ENCODE measurements at places on chromosomes 2 and 18.

DNA sequence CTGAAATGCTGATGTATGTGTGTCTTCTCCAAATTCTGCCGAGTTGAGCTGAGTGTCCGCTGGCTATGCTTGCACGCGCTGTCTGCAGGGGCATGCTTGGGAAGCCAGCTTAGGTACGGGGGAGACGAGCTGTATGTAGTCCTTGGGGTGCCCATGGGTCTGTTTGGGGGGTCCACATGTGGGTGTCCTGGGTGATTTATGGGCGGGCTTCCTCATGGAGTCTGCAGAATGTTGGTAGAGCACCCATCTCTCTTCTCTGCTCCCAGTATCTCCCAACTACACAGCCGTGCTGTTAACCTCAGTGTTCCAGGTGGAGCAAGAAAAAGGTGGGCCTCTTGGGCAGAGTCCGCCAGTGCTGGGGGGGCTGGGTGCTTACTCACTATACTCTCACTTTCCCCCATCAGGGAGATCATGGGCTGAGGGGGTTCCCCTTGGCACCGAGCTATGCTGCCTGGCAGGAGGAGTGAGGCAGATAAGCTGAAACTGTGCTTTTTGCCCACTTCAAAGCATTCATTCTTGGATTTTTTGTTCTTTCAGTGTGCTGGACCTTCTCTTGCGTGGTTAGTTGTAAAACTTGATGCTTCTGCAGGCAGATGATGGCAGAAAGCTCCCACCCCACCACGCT, 128.2 kb upstream of the ALKAL2 start:
- DNase-seq = no peak

DNA sequence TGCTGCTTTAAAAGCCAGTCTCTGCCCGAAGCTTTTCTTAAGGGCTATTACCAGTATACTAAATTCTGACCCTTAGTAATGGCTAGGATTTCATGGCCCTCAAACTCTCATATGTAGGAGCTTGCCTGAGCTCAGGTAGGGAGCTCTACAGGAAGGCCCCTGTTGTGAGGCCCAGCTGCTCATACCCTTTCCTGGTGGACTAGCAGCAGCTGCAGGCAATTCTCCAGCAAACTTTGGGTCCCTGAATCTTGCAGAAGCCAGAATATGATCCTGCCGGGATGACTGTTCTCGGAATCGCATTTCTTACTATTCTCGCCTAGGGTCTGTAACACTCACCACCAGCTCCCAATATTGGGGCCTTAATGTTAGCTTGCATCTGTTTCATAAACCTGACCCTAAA, 106.4 kb upstream of the SERTAD2 start:
- DNase-seq = no peak

- no peak for DNase-seq
Measured at GRCh38 chr18:29184654-29185053, 1007.7 kb upstream of the CDH2 start.

DNA sequence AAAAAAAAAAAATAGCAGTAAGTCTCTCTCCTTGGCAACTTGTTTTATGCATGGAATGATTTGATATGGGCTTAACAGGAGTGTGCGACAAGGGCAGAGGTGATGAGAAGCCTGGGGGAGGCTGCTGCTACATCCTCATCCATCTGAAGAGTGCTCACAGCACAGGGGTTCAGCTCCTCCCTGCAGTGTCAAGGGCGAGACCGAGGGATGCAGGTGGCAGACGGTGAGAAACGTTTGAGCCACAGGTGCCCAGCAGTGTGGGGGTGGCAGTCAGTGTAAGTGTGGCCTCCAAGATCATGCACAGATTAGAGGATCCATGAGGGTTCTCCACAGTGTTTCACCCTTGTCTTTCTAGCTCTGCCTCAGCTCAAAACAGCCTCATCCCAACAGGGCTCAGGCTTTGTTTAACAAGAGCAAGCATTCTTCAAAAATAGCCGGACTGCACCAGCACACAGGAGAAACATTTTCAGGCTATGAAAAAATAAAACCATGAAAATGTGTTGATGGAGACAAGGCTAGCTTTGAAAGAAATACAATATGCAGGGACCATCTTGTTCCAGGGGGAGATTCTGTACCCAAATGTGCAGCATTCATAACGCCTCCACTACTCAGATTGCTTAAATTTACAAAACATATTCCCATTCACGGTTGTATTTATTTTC, 324.5 kb upstream of the MYT1L start:
- no peak for DNase-seq

GRCh38 chr2:143652692-143653091, 523.5 kb downstream of the ARHGAP15 start:
- DNase-seq = no peak

- DNase-seq = no peak
Measured at GRCh38 chr2:63903003-63903402, 61.3 kb downstream of the UGP2 start.

- DNase-seq = no peak
Measured at GRCh38 chr2:181038796-181039195, 58.4 kb downstream of the UBE2E3 start.

GRCh38 chr2:115160531-115161080, 718.2 kb downstream of the DPP10 start:
- DNase-seq = no peak

DNA sequence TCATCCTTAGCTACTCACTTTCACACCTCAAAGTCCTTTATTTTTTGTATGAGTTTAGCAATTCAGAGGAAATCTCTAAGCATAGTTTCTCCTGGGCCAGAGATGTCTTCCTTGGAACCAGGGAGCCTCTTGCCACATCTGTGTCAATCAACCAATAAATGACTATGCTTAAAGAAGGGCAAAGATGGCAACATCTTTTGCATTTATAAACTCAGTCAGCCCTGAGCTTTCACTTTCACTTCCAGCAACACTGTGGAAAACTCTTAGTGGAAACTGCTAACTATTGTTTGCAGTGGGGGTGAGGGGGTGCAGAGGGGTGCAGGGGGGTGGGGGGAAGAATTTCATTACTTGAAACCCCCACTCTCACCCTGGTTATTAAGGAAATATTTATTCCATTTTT, 3.4 kb downstream of the ACVR1C start:
- DNase-seq = no peak

- DNase-seq = no peak
Measured at GRCh38 chr2:118102433-118103082, 14.3 kb downstream of the INSIG2 start.

DNA sequence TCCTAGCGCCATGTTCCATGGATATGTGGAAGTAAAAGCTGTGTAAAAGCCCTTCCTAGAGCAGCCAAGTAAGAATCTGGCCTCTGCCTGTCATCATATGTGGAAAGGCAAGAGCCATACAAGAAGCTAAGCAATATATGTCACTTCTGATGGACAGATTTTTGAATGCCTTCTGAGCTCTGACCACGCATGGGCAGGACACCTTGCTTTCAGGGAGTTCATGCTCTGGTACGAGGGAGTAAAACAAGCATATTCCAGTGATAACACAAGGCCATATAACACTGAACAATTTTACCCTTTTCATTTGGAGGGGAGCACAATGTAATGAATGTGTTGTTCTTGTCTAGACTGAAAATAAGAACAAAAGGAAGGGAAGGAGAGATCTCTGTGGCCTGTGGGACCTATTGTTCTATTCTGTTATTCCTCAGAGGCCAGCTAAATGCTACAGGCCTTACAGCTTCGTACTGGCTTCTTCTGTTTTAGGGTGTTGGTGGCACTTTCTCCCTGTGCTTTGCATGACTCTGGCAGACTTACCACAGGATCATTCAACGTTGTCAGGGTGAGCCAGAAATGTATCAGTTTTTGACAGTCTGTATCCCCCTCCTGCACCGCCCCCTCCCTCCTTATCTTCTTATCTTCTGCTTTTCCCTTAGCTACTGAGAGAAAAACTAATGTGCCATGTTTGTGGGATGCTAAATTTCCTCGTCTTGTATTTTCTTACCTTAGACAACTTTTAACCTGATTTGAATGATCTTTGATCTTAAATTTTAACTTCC, 99.5 kb downstream of the MAP4K4 start:
- DNase-seq = no peak

- DNase-seq = no peak
Measured at GRCh38 chr2:160336105-160336504, 136.0 kb upstream of the ITGB6 start.

- DNase-seq = no peak
Measured at GRCh38 chr2:134200036-134200618, 53.7 kb upstream of the MGAT5 start.

DNA sequence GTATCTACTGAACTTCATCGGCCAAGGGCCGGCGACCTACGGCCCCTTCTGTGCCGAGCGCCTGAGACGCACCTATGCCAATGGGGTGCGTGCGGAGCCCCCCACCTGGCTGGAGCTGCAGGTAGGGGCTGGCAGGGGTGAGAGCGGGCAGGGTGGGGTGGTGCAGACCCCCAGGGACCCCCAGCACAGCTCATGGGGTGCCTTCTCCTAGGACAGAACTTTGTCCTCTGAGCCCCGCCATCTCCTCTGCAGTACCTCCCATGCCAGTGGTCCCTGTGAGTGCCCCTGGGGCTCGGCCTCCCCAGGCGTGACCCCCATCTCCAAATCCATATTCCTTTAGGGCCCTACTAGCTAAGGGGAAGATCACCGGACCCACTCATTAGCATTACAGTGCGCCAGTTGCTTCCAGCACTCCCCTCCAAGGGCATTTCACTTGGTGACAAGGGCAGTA, 23.9 kb upstream of the GPR17 start:
- DNase-seq = peak; percentile 28

DNA sequence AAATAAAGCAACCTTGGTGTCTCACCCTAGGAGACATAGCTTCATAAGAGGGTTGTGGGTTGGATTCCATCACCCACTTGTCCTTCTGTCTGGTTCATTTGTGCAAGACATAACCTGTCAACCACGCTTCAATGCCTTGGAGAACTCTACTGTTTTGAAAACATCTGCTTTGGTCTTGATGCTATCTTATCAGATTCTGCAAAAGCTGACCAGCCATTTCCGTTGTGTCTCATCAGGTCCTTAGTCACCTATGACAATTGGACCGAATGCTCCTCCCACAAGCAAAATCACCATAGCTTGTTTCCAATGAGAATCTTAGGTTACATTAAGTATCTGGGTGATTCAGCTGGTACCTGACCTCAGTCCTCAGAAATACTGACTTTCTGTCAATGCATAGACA, 35.4 kb downstream of the STAT4 start:
- DNase-seq = no peak

GRCh38 chr18:29488617-29489016, 1311.7 kb upstream of the CDH2 start:
- no peak for DNase-seq

GRCh38 chr18:79402977-79403722, 7.4 kb downstream of the NFATC1 start:
- DNase-seq = no peak

DNA sequence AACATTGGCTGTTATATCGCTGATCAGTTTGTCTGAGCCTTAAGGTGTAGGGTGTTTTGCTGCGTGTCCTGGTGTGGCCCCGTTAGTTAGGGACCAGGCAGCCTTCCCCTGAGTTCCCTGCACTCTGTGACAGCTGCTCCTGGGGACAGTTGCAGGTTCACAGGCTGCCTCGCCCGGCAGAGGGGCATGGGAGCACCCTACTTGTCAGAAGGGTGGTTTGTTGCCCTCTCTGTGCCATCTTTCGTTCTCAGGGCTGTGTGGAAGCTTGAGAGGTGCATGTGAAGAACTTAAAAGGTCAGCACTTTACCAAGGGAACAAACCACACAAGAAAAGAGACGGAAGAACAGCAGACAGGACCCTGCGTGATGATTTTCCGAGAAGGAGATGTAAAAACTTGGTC, 159.6 kb downstream of the LDLRAD4 start:
- DNase-seq = peak; percentile 58

- peak; percentile 17 for DNase-seq
Measured at GRCh38 chr2:127589841-127590240, 54.4 kb downstream of the MYO7B start.

DNA sequence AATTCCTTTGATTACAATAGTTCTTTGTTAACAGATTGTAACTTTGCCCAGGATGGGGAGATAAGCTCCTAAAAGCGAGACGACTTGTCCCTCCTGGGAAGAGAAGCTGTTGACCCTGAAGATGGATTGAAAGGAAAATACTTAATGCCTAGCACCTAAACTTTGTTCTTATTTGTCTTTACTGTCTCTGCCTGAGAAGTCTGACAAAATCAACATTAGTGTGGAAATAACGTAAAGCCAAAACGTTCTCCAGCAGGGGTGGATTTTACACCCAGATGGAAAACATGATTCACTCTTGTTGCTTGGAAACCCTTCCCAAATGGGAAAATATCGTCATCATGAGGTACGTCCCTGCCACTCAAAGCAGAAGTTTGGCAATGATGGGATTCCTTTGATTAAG, 450.1 kb downstream of the SLC4A3 start:
- DNase-seq = no peak

DNA sequence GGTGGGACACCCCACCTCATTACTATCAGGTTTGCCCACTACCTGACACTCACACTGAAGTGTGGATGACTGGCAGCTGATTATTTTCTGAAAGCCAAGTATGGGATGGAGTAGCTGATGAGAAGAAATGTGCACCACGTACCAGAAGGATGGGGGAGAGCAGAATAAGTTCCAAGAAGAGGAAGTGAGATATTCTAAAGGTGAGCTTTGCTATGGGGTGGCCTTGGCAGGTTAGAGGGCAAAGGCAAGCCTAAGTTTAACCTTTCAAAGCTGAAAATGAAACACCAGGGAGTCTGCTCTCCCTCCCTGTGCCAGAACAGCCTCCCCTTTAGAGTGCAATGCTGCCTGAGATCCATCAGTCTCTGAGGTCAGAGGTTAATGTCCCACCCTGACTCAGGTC, 196.1 kb upstream of the OSR1 start:
- DNase-seq = no peak

- DNase-seq = no peak
Measured at GRCh38 chr2:16117021-16117700, 176.8 kb downstream of the MYCN start.

- DNase-seq = no peak
Measured at GRCh38 chr18:69127873-69128500, 272.7 kb upstream of the DOK6 start.

DNA sequence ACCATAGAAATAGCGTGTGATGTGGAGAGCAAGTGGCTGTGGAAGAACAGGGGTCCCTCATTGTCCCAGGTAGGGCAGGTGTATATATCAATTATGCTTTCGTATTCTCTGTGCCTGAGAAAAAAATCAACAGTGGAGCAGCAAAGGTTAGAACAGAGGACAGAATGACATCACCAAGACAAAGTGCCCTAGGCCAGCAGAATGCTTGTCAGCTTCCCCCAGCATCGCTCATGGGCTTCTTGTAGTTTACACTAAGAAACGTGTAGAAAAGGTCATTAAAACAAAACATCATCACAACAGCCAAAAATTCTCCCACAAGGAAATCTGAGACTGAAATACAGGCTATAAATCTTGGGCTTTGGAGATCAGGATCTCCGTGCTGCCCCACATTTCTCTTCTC, 288.0 kb downstream of the TDRD15 start:
- no peak for DNase-seq

- no peak for DNase-seq
Measured at GRCh38 chr18:49854681-49855080, 41.3 kb upstream of the ACAA2 start.
